ENCODE measurements at places on chromosomes 11 and 22.

DNA sequence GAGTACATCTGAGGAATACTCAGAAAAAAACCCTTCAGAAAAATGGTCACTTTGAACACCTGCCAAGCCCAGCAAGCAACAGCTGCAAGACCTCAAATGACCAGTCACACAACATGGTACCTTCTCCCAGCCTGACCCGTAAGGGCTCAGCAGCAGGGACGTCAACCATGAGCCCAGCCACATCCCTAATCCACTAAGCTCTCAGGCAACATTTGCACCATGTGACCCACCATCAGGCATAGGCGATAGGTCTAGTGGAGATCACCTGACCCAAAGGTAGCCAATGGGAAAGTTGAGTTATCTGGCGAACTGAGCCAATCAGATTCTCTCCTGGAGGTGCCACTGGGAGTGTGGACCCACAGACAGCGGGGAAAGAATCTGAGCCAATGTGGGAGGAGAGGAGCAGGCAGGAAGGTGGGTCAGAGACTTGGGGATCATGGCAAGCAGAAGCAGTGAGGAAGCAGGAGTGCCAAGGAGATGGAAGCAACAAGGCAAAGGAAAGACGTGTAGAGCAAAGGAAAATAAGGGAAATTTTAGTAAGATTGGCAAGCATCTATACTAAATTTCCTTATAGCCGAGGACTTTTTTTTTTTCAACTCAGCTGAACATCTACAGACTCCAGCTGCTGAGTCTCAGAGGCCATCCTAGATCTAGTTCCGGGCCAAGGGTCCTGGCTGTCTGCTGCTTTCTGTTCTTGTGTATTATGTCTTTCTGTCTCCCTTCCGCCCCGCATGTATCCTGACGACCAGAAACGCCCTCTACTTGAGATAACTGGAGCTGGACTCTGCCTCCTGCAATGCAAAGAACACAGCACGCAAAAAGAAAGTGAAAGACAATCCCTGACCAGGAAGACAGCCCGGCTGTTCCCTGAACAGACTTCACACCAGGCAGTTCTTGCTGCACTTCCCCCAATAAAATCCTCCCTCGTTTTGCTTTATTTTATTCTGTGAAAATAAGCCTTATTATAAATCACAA is 11.0 kb upstream of the PLAAT2 start:
- DNase-seq: no peak

DNA sequence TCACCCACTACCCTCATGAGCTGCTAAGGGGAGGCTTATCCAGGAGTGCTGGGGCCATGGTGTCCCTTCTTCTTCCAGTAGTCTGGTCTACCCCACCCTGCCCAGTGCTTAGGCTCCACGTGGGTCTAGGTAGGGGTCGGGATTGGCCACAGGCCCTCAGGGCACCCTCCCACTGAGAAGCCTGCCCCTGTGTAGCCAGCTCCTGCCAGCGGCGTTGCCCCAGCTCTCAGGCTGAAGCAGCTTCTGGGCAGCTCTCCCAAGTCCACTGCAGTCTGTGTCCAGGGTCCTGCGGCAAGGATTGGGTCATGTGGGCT is 24.0 kb upstream of the RIC3 start:
- DNase-seq: no peak

- no peak for DNase-seq
These were observed 37.1 kb upstream of the NNMT start for GRCh38 chr11:114259124-114259526.

- no peak for DNase-seq
These were observed 279.3 kb upstream of the B3GAT1 start for GRCh38 chr11:134691295-134691873.

- no peak for DNase-seq
These were observed 6.7 kb upstream of the CYTH4 start for GRCh38 chr22:37275622-37276021.

- no peak for DNase-seq
These were observed 8.8 kb upstream of the OR2AT4 start for GRCh38 chr11:75105462-75105925.

- no peak for DNase-seq
These were observed 2.7 kb downstream of the SPA17 start for GRCh38 chr11:124676386-124676785.

DNA sequence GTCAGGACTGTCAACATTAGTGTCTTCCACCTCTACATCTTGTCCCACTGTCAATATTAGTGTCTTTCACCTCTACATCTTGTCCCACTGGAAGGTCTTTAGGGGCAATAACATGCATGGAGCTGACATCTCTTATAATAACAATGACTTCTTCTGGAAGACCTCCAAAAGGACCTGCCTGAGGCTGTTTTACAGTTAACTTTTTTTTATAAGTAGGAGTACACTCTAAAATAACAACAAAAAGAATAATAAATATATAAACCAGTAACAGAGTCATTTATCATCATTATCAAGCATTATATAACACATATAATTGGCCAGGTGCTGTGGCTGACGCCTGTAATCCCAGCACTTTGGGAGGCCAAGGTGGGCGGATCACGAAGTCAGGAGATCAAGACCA is 57.5 kb downstream of the PAK1 start:
- no peak for DNase-seq

GRCh38 chr11:130029137-130029536 is 26.5 kb upstream of the PRDM10 start:
- no peak for DNase-seq

DNA sequence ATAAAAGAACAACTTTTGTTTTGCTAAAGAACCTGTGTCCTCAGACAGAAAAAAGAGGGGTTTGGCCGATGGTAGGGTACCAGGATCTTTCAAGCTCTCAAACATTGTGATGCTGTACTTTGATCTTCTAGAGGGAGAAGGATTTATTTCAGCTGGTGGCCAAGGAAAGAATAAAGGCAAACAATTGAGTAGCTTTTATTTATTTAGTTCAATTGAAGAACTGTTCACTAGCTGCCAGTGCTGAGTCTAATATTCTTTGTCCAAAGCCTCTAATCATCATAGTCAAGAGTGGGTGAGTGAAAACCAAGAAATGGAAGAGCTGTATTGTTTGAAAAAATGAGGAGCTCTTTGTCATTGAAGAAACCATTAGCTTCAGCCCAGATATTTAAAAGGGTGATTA is 138.4 kb downstream of the FAT3 start:
- no peak for DNase-seq

DNA sequence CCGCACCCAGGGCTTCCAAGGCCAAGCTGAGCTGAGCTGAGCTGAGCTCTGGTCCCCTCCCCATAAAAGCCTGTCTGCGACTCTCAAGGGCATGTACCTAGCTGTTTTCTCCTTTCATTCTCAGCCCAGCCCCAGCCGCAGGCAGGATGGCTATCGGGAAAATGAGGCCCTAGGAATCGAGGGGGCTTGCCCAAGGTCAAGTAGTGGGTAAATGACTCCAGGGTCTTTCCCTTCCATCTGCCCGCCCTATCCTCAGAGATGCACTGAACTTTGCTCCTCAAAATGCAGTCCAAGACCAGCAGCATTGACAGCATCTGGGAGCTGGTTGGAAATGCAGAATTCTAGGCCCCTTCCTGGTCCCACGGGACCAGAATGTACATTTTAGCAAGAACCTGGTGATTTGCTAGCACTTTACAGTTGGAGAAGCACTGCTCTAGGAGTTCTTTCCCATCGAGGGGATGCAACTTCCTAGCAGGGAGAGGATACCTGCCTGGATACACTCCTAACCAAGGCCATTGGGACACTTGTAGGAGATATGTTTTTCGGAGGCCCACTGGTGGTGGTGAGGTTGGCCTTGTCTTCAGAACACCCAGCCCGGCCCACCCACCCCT is 43.2 kb upstream of the ACCSL start:
- DNase-seq: no peak

- DNase-seq: no peak
These were observed 104.9 kb downstream of the GAB2 start for GRCh38 chr11:78312712-78313111.

DNA sequence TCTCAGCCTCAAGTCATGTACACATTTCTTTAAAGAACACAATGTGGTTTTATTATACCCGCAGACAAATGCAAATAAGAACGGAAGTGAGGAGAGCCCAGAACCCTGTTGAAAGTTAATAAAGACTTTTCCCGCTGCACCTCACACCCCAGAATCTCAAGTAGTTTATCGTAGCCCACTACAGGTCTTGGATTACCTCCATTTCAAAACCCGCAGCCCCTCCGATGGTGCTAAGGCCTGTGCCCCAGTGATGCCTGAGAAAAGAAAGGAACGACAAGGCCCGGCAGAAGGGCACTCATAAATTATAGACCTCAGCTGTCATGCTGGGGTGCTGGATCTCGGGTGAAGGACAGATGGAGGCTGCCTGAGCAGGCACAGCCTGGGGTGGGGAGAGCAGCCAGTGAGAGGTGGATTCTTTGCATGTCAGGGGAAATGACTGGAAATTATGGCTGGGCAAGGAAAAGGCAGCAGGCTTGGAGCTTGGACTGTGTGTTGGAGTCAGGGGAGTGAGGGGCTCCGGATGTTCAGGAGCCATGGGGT is 354.1 kb downstream of the NTM start:
- no peak for DNase-seq

DNA sequence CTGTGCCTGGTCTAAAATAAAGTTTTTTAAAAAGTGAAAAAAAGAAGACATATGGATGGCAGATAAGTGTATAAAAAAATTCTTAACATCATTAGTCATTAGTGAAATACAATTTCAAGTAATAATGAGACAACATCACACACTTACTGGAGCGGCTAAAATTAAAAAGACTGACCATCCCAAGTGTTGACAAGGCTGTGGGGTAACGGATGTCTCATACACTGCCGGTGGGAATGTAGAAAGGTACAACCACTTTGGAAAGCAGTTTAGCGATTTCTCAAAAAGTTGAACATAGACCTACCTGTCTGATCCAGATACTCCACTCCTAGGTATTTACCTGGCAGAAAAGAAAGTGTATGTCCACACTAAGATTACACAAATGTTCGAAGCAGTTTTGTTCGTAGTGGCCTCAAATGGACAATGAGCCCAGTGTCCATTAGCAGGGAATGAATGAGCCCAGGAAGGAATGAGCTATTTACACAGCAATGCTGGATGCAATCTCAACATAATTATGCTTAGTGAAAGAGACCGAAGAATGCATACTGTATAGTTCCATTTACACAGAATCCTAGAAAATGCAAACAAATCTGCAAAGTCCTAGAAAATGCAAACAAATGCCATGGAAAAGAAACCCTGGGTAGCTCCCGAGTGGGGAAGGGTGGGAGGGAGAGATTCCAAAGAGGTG is 6.7 kb upstream of the MUC2 start:
- no peak for DNase-seq

DNA sequence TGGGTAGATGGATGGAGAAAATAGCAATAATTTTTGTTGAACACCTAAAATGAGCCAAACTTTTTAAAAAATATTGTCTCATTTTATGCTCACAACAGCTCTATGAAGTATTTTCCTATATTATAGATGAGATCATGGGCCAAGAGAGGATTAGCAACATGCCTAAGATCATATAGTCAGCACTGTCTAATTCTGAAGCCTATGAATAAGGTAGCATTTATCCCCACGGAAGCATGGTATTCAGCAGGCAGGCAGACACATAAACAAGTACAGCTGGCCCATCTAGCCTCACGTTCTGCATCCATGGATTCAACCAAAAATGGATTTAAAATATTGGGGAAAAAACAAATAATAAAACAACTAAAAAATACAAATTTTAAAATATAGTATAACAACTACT is 21.9 kb upstream of the RAB30 start:
- no peak for DNase-seq

GRCh38 chr11:1148752-1149180 is 9.0 kb upstream of the MUC5AC start:
- DNase-seq: no peak

- DNase-seq: no peak
These were observed 351.8 kb downstream of the SHANK2 start for GRCh38 chr11:70900540-70900939.

- no peak for DNase-seq
These were observed 826.1 kb upstream of the CNTN5 start for GRCh38 chr11:98194611-98195010.

DNA sequence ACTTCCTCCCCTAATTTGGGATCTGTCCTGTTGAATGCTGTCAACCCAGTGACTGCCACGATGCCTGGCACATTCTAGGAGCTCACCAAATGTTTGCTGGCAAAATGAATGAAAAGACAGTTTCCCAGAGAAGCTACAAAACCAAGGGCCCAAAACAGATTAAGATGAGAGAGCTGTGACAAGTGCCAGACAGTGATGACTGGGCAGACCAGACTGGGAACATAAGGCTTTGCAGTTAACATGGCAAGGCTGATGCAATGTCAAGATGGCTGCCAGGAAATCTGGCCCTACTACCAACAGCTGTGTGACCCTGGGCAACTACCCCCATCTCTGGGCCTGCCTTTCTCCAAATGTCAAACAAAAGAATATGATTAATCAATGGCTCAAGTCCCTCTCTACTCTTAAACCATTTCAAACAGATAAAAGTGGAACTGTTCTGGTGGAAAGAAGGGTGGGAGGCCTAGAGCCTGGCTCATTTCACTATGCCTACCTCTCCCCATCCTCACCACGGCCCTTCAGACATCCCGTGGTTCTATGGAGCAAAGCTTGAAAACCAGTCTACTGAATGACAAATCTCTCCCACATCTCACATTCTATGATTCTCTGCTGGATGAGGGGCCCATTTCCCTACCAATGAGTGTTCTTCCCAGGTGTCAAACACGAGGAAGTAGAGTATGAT is 12.8 kb downstream of the AP1B1 start:
- DNase-seq: no peak

- no peak for DNase-seq
These were observed 111.9 kb downstream of the MRTFA start for GRCh38 chr22:40524392-40525249.

DNA sequence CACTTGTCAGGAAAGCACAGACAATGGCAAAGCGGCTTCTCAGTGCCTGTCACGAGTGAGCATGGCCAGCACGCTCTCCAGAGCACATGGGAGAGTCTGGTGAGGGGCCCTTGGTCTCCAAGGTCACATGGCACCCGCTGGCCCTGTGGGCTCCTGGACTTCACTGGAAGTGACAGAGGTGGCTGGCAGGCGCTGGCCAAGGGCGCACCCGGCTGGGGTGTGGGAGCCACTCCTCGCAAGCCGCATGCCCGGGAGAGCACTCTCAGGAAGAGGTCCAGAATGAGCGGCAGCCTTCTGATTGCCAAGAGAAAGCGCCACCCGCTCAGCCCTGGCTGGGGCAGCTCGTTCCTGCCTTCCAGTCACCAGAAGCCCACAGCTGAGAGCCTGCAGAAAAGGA is 17.1 kb upstream of the MOB2 start:
- no peak for DNase-seq

- no peak for DNase-seq
These were observed 1.8 kb upstream of the ARHGEF17 start for GRCh38 chr11:73306069-73306841.

GRCh38 chr11:21564833-21565682 is 627.8 kb upstream of the ANO5 start:
- no peak for DNase-seq
